ENCODE measurements at places on chromosomes 5 and 9. TPM values are rescaled to one million over a fixed set of nuclear protein-coding genes. Genes with fewer than 3 reads are reported as not detected.
A peak's percentile ranks its signal among the peaks of the same experiment; 100 is the strongest.

DNA sequence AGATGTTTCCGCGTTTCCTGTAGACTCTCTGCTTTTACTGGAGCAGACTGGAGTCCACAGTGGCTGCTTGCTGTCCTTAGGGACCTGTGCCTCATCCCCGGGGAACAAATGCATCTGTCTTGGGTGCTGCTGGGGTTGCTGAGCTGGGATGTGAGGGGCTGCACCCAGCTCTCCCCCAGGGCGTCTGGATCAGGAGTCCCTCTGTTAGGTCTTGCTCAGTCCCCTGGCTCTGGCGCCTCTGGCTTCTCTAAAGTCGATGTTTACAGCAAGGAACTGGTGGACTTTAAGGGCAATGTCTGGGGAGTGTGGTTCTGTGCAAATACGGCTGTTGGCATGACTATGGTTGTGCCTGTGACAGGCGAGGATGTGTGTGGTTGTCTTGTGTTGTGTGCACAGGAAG lies 91.4 kb downstream of the CACNA1B start:
- DNase-seq = no peak

GRCh38 chr5:11878814-11879213 lies 25.4 kb downstream of the CTNND2 start:
- DNase-seq = no peak

GRCh38 chr9:110048976-110049698 lies 158.8 kb downstream of the C9orf152 start:
- DNase-seq = peak; percentile 44

GRCh38 chr9:116715751-116716150 lies 28.6 kb downstream of the TRIM32 start:
- no peak for DNase-seq

The IFNB1 gene
- polyA plus RNA-seq = not detected

The LARP1 gene
- 106 TPM for polyA plus RNA-seq

- DNase-seq = no peak
Observed at GRCh38 chr9:117178596-117179375, 236.1 kb downstream of the ASTN2 start.

- no peak for DNase-seq
Observed at GRCh38 chr9:26260238-26260637, 582.0 kb upstream of the TUSC1 start.

DNA sequence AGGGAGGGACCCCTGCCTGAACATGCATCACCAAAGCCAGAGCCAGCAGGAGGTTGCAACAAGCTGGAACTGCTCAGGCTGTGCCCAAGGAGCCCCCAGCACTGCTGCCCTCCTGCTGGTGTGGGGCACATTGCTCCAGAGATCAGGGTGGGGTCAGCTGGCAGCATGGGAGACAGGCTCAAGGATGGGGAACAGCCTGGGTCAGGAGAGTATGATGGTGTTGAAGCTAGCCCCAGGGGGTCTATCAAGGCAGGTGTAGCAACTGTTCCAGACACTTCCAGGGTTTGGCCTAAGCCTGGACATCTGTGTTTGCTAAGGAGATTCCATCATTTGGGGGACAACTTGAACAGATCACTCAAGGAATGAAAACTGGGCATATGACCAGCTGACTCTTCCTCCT lies 133.1 kb downstream of the ATPSCKMT start:
- DNase-seq = no peak

GRCh38 chr5:172285226-172286143 lies 1.9 kb upstream of the UBTD2 start:
- no peak for DNase-seq

The CFAP77 gene
- 0.56 TPM for polyA plus RNA-seq

The EDIL3 gene
- polyA plus RNA-seq = 43.7 TPM

DNA sequence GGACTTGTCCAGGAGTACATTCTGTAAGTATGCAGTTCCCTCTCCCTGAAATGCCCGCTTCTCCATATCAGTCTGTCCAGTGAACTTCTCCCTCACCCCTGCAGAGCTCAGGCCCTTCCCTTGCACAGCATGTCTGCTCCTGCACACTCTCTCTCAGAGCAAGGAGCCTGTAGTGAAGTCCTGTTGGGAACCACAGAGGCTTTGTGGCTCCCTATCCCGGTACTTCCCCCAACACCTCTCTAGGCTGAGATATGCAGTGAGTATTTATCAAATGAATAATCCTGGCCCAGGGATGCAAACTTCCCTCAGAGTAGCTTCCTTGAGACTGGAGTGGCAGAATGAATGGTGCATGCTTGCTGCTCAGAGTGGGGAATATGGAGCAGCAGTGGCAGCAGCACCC lies 48.8 kb downstream of the POC5 start:
- no peak for DNase-seq

DNA sequence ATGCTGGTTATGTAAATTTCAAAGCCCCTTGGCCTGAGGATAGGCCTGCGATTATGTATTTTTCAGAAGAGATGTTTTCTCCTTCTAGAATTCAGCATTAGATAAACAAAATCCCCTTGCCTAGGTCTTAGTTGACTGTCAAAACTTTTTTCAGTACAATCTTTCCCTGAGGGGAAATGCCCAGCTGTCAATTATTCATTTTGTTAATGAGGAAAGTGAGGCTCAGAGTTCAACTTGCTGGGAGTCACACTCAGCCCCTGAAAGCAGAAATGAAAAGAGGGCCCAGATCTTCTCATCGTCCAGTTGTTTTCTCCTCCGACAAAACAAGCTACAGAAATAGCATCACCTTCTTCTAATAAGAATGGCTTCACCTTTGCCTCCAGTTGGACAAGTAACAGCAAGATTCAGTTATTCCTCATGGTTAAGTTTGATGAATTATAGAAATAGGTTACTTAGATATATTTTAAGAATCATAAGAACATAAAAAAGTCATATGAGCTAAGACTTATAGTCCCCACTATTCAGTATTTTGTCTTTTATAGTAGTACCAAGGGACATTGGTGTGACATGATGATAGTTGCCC lies 627.1 kb upstream of the WWC1 start:
- DNase-seq = no peak

The FOXI1 gene
- polyA plus RNA-seq = not detected

GRCh38 chr5:72596956-72597355 lies 89.7 kb upstream of the ZNF366 start:
- no peak for DNase-seq
